ENCODE measurements at places on chromosomes 4 and X.

DNA sequence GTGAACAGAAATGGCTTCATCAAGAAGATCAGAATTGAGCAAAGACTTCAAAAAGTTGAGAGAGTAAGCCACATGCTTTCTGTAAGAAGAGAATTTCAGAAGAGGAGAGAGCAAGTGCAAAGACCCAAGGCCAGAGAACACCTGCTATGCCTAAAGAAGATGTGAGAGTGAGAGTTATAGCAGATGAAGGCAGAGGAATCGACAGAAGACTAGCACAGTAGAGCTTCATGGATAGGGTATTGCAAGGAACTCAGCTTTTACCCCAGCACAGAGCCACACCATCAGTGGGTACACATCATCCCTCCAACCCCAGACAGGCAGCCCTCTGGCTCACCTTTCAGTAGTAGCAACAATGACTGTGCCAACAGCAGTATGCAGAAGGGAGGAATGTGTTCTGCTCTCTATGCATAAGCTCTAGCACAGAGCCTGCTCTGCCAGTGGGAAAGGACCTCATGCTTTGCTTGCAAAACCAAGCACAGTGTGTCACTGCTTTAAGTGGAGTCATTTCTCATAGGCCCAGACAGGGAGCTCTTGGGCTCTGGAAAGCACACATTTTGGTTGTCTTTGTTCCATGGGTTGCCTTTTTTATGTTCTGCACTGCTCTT lies 318.6 kb downstream of the NAF1 start:
- no peak for DNase-seq

DNA sequence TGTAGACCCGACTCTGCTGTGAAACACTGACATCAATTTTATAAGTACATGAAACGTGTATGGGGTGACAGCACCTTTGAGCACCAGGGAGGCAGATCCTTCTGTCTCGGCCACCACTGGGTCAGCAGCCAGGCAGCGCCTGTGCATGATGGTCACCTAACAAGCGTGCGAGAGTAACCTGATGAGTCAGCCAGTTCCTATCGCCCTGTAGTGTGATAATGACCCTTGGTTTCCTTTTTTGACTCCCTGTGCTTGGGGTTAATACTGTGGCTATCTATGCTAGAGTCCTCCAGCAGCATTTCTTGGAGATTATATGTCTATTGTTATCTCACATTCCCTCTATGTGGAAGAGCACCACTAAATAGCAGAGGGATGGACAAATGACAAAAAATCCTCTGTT lies 101.6 kb downstream of the NPNT start:
- no peak for DNase-seq

DNA sequence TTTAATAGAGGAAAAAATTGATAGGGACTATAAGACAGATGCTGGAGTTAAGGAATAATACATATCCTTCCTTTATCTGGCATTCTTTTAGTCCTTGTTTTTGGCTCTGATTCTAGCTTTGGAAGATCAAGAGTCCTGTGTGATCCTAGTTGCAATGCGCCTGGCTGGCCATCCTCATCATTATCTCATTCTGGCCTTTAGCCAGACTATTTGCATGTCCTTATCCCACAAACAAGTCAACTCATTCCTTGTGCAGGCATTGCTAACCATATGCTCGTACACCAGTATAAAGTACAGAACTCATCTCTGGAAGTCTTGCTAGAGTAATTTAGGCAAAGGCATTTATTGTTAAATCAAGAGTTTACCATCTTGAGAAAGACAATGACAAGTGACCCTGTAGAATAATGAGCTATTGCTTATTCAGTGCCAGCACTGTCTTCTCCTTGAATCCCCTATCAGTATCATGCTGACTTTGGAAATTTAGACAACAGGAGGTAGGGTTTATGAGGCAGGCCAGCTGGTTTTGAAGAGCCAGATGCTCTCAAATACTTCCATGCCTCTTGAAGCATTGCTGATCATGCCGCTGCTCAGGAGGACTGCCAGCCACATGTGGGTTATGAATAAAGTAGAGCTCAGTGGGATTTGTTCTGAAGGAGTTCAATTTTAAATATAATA lies 1730.3 kb upstream of the TENM3 start:
- DNase-seq, result no peak

GRCh38 chr4:147768113-147768512 lies 36.2 kb downstream of the ARHGAP10 start:
- DNase-seq, result no peak

GRCh38 chr4:3062471-3062870 lies 11.9 kb downstream of the HTT-AS start:
- no peak for DNase-seq

- DNase-seq, result no peak
Measured at GRCh38 chr4:38266616-38267015, 306.4 kb downstream of the PTTG2 start.

- DNase-seq, result no peak
Measured at GRCh38 chrX:124103966-124104365, 142.5 kb downstream of the STAG2 start.

- no peak for DNase-seq
Measured at GRCh38 chrX:121733514-121733913, 686.1 kb downstream of the GLUD2 start.

- no peak for DNase-seq
Measured at GRCh38 chrX:154350429-154351182, 23.8 kb downstream of the FLNA start.

GRCh38 chr4:153634738-153635353 lies 49.2 kb upstream of the TLR2 start:
- no peak for DNase-seq

GRCh38 chr4:152556283-152556682 lies 20.4 kb upstream of the FBXW7 start:
- no peak for DNase-seq

- no peak for DNase-seq
Measured at GRCh38 chr4:48602222-48602621, 112.2 kb downstream of the ZAR1 start.

DNA sequence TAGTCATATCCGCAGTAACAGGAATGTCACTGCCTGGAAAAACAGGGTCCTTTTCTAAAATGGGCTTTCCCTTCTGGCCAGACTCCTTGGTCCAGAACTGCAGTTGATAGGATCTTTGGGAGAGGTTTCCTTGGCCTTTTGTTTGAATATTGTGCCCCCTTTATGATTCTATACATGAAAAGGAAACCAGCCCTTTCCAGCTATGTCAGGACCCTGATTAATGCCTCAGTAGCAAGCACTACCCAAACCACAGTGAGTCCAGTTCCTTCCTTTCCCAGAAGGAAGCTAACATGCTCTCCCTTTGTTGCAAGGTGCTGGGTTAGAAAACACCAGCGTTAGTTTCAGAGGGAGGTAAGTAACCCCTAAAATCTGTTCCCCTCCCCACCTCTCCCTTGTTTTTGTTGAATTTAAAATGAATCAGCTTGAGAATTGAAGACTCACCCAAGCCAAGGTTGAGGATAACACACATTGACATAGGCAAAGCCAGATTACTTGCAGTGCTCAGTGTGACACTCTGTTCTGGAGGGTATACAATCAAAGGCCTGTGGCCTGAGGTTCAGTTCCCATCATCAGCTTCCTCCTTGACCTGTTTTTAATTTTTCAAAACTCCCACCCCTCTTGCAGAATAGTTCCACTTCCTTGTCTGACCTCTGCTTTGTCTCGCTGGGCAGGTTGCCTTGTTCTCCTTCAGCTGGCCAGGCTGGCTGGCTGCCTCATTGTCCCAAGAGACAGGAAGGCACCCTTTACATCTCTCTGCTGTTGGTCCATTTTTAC lies 87.6 kb upstream of the PLAC1 start:
- DNase-seq, result no peak

DNA sequence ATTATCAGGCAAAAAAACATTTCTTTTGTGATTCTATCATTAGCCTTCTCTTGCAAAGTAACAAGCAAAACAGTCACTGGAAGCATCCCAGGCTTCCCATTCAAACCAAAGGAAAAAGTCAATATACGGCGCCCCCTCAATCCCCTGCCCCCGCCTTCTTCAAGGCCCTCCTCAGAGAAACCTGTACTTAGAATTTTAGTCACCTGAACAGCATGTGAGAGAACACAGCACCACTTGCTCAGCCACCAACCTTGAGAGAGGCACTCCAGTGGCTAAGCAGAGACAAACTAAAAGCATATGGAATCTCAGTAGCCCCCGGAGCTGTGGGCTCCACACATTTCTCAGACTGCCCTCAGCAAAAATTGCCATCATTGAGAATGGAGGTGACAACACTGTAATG lies 25.2 kb downstream of the LEF1 start:
- DNase-seq, result no peak

DNA sequence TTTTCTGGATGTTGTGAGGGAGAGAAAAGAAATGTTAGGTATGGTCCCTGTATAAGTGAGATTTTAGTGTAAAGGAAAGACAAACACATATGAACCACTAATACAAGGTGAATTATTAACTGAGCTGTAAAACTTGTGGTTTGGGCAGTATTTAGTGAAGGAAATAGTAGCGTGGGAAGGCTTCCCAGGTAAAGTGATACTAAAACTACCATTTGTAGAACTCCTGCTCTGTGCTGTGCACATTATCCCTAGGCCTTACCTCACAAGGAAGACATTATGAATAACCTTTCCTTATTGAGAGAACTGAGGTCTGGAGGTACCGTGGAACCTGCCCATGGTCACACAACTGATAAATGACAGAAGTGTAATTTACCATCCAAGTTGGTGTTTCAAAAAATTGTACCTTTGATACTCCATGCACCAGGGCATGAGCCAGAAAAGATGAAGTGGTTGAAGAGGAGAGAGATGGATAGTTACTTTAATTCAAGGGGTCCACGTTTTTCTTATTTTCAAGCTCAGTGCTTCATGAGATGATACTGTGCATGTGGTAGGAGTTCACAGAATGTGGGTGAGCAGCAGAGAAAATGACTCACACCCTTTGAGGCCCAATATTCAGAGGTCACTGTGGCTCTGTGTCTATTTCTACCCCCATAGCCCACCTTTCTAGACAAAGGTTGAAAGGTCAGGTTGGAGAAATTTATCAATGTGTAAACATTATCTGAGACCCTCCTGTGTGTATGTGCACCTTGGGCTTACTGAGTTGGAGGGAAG lies 2.6 kb upstream of the VSIG4 start:
- DNase-seq, result no peak

DNA sequence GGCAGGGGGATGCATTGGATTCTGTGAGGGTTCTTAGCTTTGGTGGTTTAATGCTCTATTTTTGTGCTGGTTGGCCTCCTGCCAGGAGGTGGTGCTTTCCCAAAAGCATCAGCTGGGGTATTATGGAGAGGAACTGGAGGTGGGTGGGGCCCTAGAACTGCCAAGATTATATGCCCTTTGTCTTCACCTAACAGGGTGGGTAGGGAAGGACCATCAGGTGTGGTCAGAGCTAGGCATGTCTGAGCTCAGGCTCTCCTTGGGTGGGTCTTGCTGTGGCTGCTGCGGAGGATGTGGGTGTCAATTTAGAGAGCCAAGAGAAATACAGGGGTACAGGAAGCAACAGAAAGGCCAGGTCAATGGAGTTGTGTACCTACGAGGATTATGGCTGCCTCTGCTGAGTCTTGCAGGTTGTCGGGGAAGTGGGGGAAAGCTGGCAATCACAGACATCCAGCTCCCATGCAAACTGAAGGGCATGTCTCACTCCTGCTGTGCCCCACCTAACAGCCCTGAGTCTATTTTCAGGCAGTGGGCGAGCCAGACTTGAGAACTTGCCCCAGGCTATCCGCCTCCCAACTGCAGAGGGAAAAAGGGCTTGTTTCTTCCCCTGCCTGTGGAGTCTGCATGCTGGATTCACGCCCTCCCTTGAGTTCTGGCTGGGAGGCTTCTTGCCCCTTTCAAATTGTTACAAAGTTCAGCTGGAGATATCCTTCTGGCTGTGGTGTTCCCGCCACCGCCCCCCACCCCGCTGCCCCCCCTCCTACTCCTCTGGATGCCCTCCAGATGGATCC lies 212.0 kb downstream of the COMMD8 start:
- no peak for DNase-seq

DNA sequence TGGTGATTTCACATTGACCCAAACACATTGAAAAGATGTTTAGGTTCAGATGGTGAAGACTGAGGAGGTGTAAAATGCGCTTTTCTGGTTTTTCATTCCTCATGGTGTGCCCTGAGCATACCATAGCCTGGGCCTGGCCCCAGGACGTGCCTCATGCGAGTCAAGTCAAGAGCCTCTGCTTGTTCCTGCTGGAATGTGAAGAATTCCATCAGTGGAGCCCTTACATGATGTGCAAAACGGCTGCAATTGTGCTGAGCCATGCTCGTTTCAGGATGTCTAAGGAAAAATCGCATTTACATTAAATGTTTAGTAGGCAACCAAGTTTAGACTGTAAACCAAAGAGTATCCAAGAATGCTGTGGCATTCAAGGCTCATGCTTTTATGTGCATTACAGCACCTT lies 34.9 kb downstream of the GYG2 start:
- DNase-seq, result no peak

DNA sequence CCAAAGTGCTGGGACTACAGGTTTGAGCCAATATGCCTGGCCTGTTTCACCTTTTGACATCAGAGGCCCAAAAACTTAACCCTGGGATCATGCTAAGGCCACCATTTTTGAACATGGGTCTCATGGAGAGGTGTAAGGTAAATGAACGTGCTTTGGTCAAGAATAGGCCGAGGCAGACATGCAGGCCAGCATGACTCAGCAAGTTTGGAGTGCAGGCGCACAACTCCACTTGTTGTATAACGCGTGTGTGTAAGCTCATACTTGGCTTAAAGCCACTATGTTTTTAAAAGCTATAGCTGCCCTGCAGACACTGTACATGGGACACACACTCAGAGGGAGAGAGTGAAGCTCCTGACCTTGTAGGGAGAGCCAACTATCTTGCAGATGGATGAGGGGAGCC lies 43.8 kb upstream of the HPSE start:
- no peak for DNase-seq

DNA sequence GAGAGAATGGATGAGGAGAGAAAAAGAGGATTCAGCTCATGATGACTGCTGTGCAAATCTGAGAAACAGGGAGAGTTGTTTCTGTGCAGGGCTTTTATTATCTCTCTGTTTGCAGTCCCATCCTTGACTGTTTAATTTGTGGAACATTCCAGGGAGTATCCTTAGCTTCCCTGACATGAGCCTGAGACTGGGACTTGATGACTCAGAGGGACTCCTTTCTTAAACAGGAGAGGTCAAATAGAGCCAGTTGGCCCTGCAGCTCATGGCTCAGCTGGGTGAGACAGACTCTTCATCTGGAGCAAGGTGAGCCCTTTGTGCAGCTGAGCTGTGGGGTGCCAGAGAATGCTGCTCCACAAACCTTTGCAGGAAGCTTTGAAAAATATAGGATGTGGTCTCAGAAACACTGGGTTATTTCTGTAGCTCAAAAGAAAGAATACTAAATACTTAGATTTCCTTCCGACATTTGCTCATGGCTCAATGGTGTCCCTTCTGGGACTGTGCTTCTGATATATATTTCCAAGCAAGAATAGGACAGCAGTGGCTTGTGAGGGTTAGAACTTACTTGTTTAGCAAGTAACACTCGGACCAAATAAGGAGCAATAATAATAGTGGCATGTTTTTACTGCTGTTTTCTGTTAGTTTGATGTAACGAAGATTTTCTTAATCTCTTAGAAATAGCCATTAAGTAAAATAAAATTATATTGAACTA lies 14.5 kb downstream of the ARHGAP24 start:
- DNase-seq, result no peak

- no peak for DNase-seq
Measured at GRCh38 chr4:98399915-98400314, 138.7 kb downstream of the RAP1GDS1 start.
